ENCODE measurements at places on chromosomes 5 and 9.

DNA sequence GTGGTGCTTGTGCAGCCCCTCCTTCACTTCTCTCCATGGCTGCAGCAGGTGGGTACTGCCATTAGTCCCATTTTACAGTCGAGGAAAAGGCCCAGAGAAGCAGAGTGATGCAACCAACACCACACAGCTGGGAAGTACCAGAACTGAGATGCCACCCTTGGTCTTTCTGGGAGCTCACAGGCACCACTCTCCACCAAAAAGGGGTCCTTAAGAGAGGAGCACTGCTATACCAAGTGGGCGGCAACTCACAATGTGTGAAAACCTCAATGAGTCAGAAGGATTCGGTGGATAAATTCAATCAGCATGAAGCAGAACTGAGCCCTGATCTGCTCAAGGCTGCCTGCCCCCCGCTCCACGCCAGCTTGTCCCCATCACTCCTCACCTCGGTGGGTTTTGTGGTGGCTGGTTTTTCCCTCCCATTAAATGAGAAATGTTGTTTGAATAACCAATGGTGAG is 213.7 kb downstream of the FSTL4 start:
- peak; percentile 70 for DNase-seq

DNA sequence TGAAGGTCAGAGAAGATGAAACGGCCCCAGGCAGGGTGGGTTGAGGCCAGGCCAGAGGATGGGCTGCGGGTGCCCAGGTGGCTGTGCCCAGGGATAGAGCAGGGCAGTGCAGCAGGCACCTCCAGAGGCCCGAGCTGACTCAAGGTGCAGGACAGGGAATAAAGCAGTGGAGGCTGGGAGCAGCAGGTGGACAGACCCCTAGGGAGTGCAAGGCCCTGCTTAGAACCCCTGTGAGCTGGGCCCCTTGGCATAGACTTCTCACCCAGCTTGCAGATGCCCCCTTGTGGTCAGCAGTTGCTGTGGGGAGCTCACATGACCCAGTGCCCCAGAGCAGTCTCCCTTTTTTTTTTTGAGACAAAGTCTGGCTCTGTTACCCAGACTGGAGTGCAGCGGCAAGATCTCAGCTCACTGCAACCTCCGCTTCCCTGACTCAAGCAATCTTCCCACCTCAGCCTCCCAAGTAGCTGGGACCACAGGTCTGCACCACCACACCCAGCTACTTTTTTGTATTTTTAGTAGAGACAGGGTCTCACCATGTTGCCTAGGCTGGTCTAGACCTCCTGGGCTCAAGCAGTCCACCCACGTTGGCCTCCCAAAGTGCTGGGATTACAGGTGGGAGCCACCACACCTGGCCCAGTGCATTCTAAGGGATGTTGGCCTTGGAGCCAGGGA is 118.8 kb downstream of the WNK2 start:
- DNase-seq: peak; percentile 54

GRCh38 chr9:30120666-30121065 is 2263.8 kb upstream of the ACO1 start:
- no peak for DNase-seq

- DNase-seq: no peak
Measured at GRCh38 chr5:55894135-55894534, 43.0 kb downstream of the IL31RA start.

DNA sequence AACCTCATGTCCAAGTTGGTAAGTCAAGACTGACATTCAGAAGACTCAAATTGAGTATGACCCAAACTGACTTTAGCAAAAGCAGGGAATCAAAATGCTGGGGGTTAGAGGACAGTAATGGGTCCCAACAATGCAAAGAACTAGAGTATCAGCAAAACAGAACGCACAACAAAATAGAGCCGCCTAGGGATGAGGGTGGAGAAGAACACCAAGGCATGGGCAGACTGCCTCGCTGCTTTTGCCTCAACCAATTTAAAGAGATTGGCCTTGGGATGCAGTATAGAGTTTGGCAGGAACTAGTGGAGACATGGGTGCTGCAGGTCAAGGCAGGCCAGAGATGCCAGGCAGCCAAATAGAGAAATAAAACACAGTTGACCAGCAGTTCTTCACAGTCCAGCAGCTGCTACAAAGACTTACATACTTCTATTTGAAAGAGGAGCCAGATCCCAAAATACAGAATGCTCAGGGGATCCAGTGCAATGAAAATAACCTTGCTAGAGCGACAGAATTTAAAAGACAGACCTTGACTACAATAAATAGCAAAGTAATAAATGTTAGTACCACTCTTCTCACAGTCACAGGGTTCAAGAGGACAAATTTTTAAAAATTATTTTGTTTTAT is 83.9 kb upstream of the NIPBL start:
- DNase-seq: no peak

- DNase-seq: no peak
Measured at GRCh38 chr5:91252916-91253315, 130.2 kb downstream of the ARRDC3 start.

- no peak for DNase-seq
Measured at GRCh38 chr5:132075719-132076077, 2.1 kb downstream of the CSF2 start.

DNA sequence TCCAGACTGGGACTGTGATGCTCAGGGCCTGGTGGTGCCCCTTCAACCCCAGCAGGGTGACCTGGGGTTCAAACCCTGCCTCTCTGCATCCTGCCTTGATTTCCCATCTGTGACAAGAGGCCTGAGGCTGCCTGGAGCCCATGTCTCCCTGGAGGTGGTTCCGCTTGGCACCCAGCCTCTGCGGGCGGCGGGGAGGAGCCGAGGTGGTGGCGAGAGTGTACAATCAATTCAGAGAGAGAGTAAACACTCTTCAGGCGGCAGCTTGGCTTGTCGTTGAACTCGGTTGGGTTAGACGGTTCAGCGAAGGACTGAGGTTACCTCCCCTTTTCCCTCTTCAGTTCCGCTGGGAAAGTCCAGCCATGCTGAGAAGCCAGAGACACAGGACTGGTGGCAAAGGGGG is 39.3 kb downstream of the NTNG2 start:
- DNase-seq: no peak

DNA sequence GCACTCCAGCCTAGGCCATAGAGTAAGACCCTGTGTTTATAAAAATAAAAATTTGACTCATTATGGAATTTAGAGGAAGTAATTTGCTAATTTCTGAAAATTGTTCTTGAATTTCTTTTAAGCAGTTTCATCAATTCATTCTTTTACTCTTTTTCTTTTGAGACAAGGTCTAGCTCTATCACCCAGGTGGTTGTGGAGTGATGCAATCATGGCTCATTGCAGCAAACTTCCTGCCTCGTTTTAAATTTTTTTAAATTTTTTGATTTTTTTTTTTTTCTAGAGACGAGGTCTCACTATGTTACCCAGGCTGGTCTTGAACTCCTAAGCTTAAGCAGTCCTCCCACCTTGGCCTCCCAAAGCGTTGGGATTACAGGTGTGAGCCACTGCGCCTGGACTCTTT is 3.1 kb upstream of the CAMLG start:
- DNase-seq: no peak

GRCh38 chr9:35350827-35351549 is 138.9 kb upstream of the RUSC2 start:
- DNase-seq: no peak

- DNase-seq: no peak
Measured at GRCh38 chr5:161857358-161857757, 9.4 kb downstream of the GABRA1 start.
